ENCODE measurements at places on chromosomes 4 and X. TPM values are rescaled to one million over a fixed set of nuclear protein-coding genes. Genes with fewer than 3 reads are reported as not detected.

Gene DGAT2L6
- 0.42 TPM for total RNA-seq

Gene FAAH2
- total RNA-seq = 15.0 TPM

Gene TREX2
- total RNA-seq = 76.4 TPM

Gene SAGE1
- total RNA-seq = not detected

Gene GAGE13
- not detected for total RNA-seq

Gene USP17L15
- not detected for total RNA-seq

Gene CYSLTR1
- total RNA-seq = 0.25 TPM

Gene SSX4B
- total RNA-seq = not detected

Gene PIGA
- 28.6 TPM for total RNA-seq

Gene POU4F2
- total RNA-seq = not detected

DNA sequence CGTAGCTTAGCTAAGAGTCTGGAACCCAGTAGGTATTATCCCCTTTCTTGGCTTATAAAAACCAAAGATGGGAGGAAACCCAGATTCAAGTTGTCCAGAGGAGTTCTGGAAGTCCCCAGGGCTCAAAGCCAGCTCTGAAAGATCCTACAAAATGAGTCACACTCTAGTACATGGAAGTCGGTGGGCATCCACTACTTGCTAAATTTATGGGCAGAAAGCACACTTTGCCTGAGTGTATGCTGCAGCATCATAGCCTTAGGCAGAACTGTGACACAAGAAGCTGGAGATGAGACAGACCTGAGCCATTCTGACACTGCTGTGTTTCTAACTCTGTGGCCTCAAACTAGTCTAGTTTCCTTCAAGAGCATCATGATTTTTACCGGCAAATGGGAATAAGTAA is 429.3 kb downstream of the AFF2 start:
- DNase-seq = no peak

GRCh38 chrX:135185795-135186443 is 14.7 kb upstream of the CT55 start:
- peak; percentile 19 for DNase-seq

- no peak for DNase-seq
These were observed 140.4 kb downstream of the ZNF674 start for GRCh38 chrX:46404774-46405173.

DNA sequence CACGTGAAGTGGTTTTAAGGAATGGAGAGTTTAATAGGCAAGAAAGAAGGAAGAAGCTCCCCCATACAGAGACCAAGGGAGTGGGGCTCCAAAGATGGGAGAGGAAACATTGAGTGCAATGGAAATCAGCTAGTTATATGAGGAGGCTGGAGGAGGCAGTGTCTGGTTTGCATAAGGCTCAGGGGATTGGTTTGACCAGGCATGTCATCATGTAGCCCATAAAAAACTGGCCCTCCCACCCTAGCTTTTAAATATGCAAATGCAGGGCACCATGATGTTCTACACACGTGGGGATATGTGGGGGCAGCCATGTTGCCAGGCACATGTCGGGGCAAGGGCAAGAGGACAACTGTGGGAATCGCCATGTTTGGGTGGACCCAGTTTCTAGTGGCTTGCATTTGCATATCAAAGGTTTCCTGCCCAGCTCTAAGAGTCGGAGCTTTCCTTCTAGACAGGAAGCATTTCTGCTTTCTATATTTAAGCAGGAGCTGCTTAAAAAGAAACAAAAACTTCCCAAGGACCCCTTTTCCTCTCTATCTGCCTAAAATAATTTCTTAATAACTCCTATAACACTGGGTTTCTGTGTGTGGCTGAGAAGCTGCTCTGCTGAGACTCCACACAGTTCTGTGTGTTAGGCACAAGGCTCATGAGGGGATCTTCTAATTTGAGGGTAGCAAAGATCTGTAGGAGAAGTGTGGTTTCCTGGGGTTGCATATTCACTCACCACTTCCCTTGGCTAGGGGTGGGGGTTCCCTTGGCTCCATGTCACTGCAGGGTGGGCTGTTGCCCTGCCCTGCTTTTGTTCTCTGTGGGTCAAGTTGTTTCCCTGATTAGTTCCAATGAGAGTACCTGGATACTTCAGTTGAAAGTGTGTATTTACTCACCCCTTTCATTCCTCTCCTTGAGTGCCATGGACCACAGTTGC is 113.5 kb downstream of the VSIG4 start:
- DNase-seq = no peak

DNA sequence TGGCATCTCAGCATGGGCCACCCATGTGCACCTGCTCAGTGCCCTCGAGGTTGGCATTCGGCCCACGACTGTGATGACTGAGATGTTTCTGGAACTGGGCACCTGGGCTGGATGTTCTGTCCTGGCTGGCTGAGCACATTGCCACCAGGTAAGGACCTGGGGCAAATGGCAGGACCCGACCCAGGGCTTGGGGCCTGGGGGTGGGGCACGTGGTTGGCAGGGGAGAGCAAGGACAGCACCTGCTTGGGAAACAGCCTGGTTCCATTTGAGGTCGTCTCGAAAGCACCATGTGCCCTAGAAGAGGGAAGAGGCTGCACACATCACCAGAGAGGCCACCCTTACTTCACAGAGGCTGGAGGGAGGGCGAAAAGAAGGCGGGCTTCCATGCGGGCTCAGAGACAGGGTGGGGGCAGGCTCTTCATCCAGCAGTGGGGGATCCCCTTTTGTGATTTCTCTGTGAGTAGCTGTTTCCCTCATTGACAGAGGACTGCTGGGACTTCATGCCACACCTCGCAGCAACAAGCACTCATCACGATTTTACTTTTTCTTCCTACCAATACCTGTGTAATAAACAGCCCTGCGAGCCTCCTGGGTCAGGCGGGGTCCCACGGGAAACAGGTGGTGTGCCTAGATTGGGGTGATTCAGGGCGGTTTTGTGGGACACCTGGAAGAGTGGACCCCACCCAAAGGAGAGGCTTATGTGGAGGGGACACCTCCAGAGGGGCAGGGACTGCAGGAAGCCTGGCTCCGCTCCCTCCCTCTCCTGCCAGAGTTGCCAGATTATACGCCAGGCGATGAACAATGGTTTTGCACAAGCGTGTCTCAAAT is 12.0 kb downstream of the TMEM187 start:
- DNase-seq = no peak

DNA sequence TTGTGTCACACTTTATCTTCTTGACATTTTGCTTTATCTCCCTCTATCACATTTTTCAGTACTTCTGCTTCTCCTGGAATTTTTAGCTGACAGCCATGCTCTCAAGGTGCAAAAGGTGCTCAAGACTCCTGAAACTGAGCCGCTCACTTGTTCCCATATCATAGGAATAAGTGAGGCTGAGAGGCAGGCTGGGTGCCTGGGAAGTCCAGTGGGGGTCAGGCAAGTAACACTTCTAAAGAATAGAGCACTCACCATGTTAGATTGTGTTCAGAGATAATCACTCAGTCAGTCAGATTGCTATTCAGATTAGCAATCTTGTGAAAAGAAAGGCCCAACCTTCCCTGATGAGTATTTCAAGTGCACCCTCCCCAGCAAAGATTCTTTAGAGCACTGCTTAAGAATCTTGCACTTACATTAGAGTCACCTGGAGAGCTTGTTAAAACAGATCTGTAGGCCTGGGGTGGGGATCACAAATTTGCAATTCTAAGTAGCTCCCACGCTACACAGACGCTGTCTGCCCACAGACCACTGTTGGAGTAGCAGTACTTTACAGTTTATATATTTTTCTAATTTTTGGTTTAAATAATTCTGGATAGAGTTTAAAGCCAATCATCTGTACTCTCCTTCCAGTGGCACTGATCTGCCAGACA is 23.1 kb upstream of the LRAT start:
- DNase-seq = no peak

- DNase-seq = no peak
These were observed 479.5 kb downstream of the SPRY1 start for GRCh38 chr4:123876143-123876542.

DNA sequence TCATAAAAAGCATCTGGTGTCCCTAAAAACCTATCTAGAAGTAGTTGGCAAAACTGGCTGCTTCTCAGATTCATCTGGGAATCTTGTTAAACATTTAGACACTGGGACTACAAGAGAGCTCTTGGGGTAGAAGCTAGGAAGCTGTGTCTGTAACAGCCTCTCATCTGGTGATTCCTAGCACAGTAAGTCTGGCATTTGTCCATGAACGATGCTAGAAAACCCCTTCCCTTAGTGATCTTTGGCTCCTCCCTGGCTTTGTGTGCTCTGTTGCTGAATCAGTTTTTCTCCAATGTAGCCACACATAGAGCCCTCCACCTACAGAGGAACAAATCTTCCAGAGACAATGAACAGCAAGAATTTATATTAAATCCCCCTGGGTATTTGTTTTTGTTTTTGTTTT is 951.7 kb upstream of the LCORL start:
- no peak for DNase-seq

DNA sequence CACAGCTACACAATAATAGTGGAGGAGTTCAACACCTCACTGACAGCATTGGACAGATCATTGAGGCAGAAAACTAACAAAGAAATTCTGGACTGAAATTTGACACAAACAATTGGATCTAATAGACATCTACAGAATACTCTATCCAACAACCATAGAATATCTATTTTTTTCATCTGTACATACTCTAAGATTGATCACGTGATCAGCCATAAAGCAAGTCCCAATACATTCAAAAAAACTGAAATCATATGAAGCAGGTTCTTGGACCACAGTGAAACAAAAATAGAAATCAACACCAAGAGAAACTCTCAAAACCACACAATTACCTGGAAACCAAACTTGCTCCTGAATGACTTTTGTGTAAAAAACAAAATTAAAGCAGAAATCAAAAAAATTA is 12.2 kb upstream of the IDS start:
- no peak for DNase-seq

DNA sequence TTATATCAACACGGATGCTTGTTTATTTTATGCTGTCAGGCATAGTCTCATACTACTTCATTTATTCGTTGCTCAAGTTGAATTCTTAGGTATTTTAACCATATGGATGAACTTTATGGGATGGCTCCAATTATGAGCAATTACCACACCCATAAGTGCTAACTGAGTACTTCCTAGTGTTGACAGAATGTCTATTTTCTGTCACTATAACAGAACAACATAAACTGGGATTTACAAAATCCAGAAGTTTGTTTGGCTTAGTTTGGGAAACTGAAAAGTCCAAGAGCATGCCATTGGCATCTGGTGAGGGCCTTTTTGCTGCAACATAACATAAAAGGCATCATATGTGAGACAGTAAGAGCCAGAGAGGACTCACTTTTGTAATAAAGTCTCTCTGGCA is 21.0 kb downstream of the SULT1E1 start:
- DNase-seq = no peak

DNA sequence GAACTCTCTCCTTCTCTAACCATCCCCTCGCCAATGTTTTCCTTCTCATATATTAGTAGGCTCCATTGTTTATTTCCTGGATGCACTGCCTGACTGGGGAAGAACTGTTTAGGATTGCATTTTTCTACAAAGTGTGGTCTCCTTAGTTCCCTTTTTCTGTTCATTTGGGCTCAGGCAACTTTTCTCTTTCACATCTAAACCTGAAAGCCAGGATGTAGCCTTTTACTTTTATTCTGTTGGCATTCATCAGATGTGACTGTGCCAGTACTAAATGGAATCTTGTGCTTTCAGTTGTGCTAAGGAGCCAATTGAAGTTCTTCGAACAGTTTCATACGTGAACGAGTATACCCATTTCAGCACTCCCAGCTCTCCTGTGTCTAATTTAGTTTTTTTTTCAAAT is 59.8 kb downstream of the DDIT4L start:
- DNase-seq = no peak

DNA sequence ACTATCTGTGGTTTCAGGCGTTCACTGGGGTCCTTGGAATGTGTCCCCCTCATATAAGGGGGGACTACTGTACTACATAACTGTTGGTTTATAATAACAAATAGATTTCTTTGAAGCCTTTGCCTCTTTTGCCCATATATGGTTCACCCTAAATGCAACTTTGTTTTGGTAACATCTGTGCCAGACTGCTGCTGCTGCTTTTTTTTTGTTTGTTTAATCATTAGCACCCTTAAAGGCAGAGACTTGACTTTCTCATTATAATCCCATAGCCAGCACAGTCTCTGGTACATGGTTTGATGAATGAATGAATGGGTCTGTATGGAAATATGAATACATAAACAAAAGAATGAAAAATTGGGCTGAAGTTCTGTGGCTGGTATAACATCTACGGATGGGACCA is 80.2 kb upstream of the LHFPL1 start:
- no peak for DNase-seq

DNA sequence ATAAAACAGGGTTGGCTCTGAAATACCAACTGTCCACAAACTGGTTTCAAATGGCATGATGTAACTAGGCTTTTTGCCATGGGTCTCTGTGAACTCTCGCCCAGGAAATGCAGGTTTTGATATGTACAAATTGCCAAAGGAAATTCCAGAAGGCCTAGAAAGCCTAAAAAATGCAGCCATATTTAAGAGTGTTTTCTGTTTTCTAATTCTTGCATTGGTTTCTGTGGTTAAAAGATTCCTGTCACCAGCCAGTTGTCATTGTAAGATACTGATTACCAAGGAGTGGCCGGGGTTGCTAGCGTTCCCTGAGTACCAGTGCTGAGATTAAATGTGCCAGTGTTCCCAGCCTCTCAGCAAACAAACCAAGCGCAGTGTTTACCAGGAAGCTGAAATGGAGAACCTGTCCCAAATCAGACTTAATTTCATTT is 53.9 kb upstream of the SORBS2 start:
- DNase-seq = no peak

GRCh38 chr4:72525938-72526337 is 43.1 kb downstream of the ADAMTS3 start:
- no peak for DNase-seq

- no peak for DNase-seq
These were observed 15.1 kb downstream of the TREX2 start for GRCh38 chrX:153430796-153431195.

DNA sequence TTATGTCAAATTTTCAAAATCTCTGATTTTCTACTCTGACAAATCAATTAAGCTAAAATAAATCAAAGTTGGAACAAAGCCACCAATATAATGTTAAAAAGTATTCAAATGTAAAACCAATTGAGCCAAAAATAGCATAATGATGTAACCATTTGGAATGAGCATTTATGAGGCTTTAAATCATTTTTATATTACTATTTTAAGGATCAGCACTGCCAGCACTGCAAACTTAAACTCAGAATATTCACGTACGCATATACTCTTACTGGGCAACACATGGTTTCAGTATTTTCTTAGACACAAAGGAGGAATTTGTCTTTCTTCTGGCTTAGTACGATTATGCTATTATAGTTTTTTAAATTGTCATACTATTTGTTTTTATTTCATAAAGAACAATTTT is 52.2 kb downstream of the AFAP1 start:
- no peak for DNase-seq

DNA sequence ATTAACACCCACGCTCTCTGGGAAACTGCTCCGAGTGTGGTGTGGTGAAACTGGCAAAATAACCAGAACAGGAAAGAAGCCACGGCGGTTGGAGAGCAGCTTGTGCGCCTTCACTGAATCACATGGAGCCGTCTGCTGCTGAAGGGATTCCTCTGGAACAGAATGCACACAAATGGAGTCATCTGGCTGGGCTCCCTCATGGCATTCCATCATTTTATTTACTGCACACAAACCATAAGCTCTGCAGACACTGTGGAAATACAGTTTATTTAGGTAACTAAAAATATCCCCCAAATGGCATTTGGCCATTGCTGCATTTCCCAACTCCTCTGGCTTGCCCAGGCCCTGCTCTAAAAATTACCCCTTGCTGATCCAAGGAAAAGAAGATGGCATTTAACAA is 187.0 kb upstream of the S100G start:
- DNase-seq = no peak

GRCh38 chrX:14776901-14777300 is 96.0 kb downstream of the FANCB start:
- DNase-seq = no peak

GRCh38 chr4:74335341-74336021 is 27.2 kb downstream of the EPGN start:
- no peak for DNase-seq

- no peak for DNase-seq
These were observed 110.5 kb downstream of the ANXA3 start for GRCh38 chr4:78661921-78662521.
